ENCODE measurements at places on chromosomes 7 and 10.

GRCh38 chr7:105829681-105830322 is 46.6 kb downstream of the ATXN7L1 start:
- DNase-seq: no peak

DNA sequence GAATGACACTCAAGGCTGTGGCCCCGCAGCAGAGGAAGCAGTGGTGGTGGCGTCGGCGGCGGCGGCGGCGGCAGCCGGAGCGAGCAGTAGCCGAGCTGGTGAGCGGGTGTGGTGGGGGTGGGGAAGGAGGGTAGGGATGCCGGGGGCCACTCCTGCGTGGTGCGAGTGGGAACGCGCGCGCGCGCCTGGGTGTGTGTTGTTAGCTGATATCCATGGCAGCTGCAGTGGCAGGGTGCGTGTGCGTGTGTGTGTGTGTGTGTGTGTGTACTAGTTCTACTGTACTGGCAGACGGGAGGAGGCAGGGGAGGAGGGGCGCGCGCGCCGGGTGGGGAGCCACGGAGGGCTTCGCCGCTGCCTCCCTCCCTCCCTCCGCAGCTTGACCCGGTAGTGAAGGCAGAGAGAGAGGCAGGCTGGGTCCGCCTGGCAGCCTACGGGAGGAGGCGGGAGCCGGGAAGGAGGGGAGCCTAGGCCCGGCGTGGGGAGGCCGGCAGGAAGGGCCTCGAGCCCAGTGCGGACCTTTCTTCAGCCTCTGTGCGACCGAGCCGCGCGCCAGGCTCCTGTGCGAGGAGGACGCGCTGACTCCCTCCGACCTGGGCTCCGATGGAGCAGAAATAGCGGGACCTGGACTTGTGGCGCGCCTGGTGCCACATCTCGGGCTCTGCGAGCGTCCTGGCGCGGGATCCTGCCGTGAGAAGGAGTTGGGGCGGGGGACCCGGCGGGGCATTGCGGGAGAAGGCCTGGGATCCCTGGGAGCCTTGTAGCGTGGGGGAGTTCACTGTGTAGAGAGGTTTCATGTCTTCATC is at the start of gene MAGI2:
MAGI2 (minus strand) TSS at position 110 of the 803 bp plus-strand sequence. CDS start 347 bp downstream, outside the sequence.
- DNase-seq: peak; percentile 78

DNA sequence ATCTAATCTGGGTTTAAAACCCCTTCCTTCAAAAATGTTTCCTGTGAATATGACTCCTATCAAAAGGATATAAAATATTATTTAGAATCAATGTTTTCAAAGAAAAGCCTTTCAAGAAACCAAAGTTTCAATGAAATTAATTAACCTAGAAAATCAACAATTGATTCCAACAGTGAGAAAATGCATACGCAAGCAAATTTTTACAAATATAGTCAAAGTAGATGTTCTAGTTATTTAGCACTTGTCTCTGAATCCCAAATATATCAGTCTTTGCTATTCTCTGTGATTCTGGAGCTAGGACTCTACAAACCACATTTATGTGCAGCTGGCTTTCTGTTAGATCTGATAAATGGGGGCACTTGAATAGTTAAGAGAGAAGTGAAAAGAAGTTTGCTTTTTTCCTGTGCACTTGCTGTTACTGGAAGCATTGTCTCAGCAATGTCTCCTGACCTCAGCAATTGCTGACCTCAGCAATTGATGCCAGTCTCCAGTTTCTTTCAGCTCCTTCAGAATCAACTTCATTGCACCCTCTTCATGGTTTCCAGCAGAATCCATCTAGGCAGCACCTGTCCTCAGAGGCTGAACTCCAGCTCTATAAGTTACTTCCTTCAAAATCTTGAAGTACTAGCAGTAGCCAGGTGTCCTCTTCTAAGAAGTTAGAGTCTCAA is 879.9 kb upstream of the LRRN3 start:
- no peak for DNase-seq

DNA sequence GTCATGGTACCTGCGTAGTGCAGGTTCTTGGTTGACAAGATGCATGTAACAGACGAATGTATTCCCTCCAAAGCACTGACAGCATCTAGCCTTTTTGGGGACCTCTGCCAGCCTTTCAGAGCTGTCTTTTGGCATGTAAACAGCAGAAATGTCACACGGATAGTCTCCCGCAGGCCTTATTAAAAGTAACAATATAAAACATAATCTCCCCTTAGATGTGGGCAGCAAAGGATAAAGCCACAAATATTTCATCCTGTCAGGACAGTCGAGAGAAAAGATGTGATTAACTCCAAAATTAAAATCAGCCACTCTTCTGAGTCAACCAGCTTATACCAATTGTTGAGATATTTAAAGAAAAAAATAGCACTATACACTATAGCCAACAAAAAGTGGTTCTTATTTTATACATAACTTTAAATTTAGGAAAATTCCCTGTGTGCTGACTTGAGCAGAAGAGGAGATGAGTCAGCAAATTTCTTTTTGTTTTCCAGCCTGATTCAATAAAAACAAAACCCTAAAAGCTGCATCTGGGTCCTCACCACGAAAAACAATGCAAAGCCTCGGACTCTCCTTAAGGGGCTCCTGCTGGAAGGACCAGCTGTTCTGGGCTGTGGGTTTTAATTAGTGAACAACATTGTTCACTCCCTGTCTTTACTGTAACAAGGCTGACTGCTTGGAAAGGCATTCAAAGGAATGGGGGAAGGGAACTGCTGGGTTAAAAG is 240.2 kb downstream of the ADAM12 start:
- DNase-seq: no peak

GRCh38 chr7:138355254-138355653 is 104.8 kb upstream of the TRIM24 start:
- no peak for DNase-seq

DNA sequence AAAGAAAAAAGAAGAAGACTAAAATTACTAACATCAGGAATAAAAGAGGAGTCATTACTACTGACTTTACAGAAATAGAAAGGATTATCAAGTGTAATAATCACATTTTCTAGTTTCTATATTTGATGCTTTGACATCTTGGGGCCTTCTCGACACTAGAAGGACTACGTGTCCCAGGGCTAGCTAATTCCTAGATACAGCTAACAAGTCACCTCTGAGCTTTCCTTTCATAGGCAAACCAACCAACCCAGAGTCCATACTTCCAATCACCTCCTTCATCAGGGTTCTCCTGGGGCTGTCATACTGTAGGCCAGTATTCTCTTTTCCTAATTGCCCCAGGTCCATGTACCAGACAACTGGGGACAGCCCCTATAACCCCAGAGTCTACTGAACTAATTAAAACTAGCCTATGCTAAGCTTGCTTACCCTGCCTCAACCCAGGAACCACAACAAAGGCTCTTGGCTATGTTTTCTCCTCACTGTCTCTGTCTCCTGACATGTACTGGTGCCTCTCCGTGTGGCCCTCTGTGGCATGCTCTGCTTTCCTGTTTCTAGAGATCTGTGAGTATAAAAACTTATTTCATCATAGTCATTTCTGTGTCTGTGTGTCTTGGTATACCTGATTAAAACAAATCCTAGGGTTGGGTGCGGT is 6.7 kb upstream of the PARP12 start:
- DNase-seq: no peak

GRCh38 chr7:36957620-36958019 is 233.3 kb upstream of the AOAH start:
- DNase-seq: no peak

- DNase-seq: no peak
Measured at GRCh38 chr7:134504660-134505164, 22.7 kb upstream of the AKR1B10 start.

DNA sequence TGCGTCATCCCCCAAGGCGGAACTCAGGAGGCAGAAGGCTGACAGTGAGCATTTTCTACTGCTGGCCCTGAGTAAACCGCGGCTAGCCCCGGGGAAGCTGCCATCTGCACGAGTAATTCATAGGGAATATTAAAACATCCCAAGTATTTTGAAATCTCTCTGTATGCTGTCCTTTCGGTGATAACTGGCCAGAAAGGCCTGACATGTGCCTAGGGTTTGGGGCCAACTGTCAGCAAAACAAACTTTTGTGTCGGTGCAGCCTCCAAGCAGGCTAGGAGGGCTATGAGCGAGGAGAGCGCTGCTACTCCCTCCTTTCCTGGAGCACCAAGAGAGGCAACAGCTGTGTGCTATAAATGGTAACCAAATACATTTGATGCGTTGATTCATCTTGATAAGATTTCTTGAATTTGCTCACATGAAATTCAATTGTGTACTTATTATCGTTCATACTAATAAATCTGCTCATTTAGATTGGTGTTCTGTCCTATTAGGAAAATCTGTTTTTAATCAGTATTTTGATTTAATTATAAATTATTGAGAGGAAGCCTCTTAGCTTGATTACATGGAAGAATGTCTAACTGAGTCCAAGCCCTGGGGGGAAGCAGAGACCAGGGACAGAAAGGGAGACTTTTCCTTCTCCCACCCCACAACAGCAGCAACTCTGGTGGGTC is 124.4 kb upstream of the NPS start:
- no peak for DNase-seq

- no peak for DNase-seq
Measured at GRCh38 chr7:25503306-25503705, 275.0 kb upstream of the NPVF start.

DNA sequence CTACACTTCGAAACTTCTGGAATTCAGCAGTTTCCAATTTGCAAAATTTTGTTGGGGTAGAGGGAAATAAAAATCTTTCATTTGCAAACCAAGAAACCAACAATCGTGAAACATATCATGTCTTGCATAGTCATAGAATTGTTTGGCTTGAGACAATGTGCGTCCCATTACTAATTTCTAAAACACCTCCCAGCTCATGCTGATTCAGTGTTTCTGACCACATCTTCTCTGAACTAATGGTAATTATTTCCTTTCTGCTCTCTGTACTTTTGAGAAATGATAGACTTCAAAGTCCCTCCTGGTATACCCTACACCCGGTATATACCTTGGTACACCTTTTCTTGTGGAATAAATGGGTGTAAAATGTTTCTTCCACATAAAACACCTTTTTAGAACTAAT is 41.8 kb upstream of the TSPAN13 start:
- no peak for DNase-seq

GRCh38 chr7:70595370-70595754 is 536.6 kb upstream of the GALNT17 start:
- DNase-seq: peak; percentile 38

GRCh38 chr10:26555719-26556368 is 117.7 kb downstream of the APBB1IP start:
- no peak for DNase-seq

DNA sequence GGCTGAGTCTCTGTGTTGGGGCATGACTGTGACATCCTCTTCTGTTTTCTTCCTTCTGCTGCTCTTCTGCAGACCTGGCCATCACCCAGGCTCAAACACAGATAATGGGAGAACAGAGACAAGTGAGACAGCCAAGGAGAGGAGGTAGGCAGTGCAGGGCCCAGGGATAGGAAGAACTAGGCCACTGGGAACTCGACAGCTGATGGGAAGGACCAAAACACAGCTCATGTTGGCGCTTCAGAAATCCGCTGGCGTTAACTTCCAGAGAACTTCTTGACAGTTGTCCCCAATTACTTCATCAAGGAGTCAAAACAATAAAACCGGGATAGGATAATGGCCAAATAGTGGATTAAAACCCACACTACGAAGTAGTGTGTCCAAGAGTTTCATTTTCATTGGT is 97.0 kb upstream of the PALS2 start:
- no peak for DNase-seq

DNA sequence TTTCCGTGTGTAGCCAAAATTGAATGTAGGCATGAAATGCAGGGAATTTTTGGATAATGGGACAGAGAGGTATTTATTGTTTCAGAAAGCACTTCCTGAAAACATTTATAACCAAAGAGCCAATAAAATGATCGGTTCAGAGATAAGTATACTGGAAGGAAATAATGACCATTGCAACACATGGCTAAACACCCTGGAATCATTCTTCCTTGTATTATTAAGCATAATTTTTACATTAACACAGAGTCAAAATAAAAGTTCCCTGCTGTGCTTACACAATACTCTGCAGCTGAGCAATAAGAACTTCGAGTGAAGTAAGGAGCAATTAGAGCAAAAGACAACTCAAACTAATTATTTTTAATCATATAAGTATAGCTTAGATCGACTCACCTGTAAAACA is 648.3 kb downstream of the TNS3 start:
- no peak for DNase-seq

DNA sequence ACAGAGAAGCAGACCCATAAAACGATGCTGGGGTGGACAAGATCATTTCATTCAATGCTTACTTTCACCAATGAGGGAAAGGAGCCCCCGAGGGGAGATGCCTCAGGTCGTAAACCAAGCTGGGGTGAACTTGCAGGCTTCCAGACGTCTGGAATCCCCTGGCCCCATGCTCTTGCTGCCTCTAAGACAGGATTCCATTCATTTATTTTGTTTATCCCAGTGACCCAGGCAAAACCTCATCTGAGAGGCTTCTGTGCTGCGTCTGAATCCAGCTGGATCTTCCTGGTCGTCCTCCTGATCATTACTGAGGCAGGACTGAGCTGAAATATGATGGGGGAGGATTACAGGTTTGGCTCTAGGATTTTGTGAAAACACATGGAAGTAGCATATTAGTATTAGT is 182.9 kb downstream of the MYOF start:
- no peak for DNase-seq

GRCh38 chr7:127710635-127711034 is 58.6 kb downstream of the SND1 start:
- no peak for DNase-seq

DNA sequence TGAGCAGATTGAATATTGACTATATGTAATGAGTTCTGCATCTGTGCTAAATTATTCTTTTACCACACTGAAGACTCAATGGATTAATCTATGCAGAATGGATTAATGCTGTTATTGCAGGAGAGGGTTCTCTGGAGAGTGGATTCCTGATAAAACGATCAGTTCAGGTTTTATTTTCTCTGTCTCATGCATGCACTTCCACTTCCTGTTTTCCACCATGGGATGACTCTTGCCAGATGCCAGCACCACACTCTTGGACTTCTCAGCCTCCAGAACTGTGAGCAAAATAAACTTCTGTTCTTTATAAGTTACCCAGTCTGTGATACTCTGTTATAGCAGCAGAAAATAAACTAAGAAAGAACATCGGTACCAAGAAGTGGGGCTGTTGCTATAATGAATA is 207.5 kb downstream of the KCND2 start:
- DNase-seq: no peak

DNA sequence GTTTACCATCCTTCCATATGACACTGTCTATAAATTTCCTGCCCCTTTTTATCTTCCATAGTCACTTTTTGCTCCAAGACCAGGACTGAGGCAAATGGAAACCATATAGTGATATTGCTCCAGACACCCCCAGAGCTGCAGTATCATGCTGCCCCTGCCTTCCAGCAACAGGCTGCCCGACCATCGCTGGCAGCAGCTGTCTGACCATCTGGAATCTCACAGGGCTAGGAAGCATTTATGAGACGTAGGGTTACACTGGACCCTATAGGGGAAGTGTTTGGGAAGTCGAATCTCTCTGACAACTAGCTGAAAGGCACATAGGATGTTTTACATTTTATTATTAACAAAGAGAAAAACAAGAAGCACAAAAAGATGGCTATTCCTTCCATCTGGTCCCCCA is 19.4 kb downstream of the ENO4 start:
- no peak for DNase-seq
